ENCODE measurements at places on chromosomes 1 and 21.
A peak's percentile ranks its signal among the peaks of the same experiment; 100 is the strongest.

GRCh38 chr1:201670517-201670916, 131.6 kb downstream of the NAV1 start:
- no peak for DNase-seq

DNA sequence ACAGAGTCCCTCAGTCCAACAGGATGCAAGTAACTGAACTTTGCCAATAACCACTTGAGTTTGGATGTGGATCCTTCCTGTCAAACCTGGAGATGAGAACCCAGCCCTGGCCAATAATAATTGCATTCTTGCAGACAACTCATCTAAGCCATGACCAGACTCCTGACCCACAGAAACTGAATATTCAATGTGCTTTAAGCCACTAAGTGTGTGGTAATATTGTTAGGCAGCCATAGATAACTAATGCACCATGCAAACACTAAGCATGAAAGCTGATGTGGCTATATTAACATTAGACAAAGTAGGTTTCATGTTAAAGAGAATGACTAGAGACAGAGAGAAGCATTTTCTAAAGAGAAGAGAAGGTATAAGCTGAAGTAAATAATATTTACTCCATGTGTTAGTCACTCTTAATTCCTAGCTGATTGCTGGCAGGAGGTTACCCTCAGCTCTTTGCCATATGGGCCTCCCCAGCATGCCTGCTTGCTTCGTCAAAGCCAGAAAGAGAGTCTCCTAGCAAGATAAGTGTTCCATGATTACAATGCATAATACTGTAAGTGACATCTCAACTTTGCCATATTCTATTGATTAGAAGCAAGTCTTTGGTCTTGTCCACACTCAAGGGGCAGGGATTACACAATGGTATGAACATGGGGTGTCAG, 276.4 kb upstream of the PLXNA2 start:
- DNase-seq: no peak

- DNase-seq: no peak
These were observed at the start of gene TMEM79 for GRCh38 chr1:156284112-156284511. TMEM79 (plus strand) TSS chr1:156284325; CDS start chr1:156285227, 902 bp downstream.

DNA sequence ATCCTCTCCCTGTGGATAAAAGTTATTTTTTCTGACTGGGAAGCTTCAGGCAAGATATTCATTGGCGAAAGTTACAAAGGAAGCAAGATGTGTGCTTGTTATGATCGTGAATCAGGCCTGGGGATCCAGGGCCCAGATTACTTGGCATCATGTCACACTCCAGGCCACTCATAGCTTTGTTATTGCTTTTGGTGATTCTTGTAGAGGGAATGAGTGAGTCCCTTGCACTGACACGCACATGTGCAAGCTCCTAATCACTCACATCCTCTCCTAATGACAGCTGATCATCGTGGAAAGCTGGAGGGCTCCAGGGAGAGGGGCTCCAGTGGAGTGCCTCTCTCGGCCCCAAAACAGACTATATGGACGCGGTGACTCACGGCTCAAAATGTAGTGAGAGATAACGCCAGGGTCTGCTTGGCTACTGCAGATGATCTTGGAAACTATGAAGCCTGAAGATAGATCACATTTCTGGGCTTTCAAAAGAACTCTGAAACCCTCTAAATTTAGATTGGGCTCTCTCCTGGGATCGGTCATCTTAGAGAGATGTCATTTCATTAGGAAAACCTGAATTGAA, 481.1 kb upstream of the USP24 start:
- no peak for DNase-seq

DNA sequence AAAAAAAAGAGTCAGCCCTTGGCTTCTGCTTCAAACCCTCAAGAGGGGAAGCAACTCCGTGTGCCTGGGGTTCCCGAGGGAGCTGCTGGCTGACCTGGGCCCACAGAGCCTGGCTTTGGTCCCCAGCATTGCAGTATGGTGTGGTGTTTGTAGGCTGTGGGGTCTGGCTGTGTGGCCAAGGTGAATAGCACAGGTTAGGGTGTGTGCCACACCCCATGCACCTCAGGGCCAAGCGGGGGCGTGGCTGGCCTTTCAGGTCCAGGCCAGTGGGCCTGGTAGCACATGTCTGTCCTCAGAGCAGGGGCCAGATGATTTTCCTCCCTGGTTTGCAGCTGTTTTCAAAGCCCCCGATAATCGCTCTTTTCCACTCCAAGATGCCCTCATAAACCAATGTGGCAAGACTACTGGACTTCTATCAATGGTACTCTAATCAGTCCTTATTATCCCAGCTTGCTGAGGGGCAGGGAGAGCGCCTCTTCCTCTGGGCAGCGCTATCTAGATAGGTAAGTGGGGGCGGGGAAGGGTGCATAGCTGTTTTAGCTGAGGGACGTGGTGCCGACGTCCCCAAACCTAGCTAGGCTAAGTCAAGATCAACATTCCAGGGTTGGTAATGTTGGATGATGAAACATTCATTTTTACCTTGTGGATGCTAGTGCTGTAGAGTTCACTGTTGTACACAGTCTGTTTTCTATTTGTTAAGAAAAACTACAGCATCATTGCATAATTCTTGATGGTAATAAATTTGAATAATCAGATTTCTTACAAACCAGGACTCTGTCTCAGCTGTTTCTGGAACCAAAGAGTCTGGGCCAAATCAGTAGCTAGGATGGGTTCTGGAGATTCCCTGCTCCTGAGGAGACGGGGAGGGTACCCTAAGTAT, 26.8 kb upstream of the KDM4A start:
- no peak for DNase-seq

DNA sequence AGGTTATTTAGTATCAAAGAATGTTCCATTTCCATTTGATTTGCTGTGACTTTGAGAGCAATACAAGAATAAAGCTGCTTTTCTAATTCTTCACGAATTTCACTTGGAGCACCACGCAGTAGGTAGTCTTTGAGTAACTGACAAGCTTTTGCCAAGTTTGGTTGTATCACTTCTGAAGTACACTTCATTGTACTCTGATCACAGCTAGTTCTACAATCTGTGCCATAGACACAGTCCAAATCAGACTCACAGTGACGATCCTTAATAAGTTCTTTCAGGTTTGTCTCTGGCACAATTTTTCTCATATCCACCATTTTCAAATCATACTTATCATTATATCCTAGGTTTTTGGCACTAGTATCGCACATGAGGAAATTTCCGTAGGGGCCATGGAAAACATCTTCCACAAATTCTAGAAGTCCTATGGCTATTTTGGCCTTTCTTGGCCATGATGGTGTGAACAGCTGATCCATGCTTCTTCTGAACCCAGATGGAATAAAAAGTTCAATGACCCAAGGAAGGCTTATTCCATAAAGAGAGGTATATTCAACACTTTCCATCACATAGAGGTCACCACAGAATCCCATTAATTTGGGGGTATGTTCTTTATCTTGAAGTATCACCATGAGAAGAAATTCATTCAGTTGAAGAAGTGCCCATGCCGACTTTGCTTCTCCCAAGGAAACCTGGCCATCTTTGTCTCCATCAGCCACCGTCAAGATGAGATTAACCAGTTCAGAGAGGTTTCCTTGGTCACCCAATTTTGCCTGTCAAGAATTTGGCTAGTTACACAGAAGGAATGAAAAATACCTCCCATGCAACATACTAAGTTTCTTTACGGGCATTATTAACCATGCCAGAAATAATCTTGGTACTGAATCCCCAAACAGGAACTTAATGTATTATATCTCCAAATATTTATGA, 11.9 kb downstream of the RPL5 start:
- no peak for DNase-seq

- DNase-seq: no peak
These were observed 92.3 kb downstream of the DMRTB1 start for GRCh38 chr1:53551428-53551995.

- no peak for DNase-seq
These were observed 690 bp downstream of the C1orf216 start for GRCh38 chr1:35717911-35718476.

DNA sequence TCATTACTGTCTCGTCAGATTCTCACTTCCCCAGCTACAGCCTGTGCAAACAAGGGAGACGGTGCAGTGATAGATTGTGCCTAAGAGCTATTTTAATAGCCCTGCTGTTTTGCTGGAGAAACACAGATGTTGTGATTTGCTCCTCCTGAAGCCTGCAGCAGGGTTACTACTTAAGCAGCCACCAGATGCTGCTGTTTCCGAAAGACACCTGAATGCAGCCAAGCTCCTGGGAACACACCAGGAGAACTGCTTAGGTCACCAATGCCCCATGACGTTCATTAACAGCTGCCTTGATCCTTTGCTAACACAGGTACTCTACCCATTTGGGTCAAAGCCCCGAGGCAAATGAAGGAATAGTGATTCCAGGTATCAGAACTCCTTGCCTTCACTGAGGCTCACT, 411.8 kb upstream of the DAB1 start:
- no peak for DNase-seq

- no peak for DNase-seq
These were observed 812 bp upstream of the ARF1 start for GRCh38 chr1:228081578-228082213.

GRCh38 chr1:113946112-113946511, 17.0 kb downstream of the HIPK1 start:
- no peak for DNase-seq

- no peak for DNase-seq
These were observed 8.6 kb upstream of the CHI3L2 start for GRCh38 chr1:111218701-111219556.

DNA sequence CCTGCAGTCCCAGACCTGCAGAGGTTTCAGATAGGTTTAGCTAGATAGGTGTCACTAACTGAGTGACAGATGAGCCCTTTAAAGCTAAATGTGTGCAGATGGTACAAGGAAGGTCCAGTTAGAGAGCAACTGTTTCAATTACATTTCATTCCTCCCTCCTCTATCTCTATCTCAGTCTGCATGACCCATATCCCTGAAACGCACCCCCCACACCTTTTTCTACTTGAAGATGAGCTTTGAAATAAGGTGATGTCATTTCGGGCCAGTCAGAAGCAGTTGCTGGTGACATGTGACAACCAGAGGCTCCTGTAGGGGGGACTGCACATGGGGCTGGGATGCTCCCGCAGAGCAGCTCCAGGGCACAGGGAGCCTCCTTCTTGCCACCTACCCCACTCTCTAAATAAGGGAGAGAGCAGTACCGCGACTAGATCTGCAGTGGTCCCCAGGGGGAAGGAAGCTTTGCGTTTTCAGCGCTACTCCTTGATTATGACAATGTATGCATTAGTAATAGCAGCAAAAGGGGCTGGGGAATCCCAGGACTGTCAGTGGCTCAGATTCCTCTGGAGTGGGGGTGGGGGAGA, 4.3 kb downstream of the ATP8B2 start:
- no peak for DNase-seq

- no peak for DNase-seq
These were observed 1.9 kb downstream of the SH2D2A start for GRCh38 chr1:156814571-156815260.

DNA sequence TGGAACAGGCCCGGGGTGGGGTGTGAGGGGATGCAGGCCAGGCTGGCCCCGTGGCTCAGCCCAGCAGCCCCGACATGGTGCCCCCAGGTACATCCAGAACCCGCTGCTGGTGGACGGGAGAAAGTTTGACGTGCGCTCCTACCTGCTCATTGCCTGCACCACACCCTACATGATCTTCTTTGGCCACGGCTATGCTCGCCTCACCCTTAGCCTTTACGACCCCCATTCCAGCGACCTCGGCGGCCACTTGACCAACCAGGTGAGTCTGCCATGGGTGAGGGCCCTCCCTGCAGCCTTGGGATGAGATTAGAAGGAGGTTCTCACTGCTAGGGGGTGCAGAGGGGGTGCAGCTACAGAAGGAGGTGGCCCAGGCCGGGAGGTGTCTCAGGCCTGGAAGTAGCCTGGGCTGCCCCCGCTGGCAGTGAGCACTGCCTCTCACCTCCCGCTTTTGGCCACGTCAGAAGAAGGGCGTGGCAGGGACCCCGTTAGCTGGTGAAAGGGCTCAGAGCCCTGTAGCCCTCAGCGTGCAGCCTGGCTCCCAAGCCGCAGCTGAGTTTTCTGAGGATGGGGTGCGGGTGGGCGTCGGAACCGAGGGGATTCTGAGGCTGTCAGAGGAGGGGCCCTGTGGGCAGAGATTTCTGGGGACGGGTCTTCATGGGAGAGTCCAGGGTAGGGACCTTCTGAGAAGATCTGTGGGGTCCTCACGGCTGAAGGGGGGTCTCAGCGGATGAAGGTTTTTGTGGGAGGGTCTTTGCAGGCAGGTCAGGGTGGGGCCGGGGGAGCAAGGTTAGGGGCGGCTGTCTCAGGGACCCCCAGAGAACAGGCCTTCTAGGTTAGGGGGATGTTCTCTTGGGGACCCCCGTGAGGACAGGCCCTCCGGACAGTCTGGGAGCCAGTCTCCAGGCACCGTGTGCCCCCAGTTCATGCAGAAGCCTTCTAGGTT, 10.4 kb downstream of the TTLL10 start:
- DNase-seq: no peak

GRCh38 chr1:246681900-246682895, 42.0 kb upstream of the SCCPDH start:
- DNase-seq: no peak

DNA sequence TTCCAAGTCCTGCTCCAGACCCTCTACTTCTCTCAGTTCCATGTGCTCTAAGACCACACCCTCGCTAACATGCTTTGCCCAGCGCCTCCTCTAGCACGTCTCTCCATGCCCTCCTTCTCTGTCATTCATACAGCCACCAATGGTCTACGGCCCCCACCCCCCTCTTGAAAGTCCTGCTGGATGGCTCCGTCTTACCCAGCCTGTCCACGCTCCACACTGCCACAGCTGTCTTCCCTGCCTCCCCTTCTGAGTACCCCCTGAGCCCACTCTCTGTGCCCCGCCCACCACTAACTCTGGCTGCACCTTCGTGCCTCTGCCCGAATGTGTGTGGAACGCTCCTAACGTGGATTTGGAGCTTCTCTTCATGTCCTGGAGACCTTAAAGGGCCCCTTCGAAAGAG, 244.6 kb downstream of the TRABD2B start:
- no peak for DNase-seq

DNA sequence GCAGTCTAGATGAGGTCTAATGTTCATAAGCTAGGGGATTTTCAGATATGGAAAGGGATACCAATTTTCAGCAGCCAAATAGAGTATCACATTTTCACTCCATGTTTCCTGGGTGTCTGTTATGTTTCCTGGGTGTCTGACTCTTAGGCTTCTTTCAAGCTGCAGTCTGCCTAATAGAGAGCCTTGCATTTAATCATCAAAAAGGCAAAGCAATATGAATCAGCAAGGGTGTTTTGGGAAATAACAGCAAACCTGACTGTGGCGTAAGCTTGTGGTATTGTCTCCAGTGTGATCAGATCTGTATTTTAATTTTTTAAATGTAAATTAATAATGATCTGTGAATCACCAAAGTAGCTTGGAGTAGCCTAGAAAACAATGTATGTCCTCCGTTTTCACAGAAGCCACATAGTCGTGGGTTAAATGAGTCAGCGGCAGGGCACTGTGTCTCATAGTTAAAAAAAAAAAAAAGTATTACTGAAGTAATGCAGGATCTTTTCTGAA, 10.4 kb downstream of the LGALS8 start:
- DNase-seq: peak; percentile 21

Measured in kidney epithelial cell (primary cell).